ENCODE measurements at places on chromosomes 7 and 10.

DNA sequence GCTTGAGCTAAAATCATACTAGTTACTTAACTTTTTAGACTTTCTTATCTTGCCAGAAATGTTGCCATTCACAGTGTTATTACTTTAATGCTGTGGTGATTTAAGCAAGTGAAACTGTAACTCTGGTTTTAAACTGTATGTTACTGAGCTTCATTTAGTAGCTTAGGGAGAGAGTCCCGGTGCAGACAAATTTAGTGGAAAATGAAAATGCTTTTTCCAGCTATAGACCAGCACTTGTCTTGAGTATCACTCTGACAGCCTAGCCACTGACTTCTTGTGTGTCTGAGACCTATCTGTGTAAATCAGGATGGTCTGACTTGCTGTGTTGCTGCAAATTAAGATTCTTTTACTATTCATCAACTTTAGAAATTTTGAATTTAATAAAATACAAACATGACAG, 200.8 kb downstream of the CACNB2 start:
- no peak for DNase-seq

GRCh38 chr7:19522486-19522885, 186.4 kb downstream of the POLR1F start:
- DNase-seq, result no peak

- DNase-seq, result no peak
These were observed 60.9 kb downstream of the C10orf90 start for GRCh38 chr10:126609566-126609965.

DNA sequence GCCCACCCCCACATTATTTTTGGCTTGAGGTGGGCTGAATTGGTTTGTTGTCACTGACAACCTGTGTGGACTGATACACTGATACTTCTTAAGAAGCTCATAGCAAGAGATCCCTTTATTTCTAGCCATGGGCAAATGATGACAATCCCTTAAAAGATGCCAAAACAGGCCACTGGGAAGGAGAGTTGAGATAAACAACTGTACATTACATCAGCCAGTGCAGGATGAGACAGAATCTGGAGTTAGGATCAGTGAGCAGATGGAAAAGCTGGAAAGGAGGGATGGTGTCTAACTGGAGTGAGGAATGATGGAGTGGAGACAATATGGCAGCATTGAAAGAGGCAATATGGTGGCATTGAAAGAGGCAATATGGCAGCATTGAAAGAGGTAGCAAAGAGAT, 195.9 kb upstream of the LYZL2 start:
- DNase-seq, result no peak

DNA sequence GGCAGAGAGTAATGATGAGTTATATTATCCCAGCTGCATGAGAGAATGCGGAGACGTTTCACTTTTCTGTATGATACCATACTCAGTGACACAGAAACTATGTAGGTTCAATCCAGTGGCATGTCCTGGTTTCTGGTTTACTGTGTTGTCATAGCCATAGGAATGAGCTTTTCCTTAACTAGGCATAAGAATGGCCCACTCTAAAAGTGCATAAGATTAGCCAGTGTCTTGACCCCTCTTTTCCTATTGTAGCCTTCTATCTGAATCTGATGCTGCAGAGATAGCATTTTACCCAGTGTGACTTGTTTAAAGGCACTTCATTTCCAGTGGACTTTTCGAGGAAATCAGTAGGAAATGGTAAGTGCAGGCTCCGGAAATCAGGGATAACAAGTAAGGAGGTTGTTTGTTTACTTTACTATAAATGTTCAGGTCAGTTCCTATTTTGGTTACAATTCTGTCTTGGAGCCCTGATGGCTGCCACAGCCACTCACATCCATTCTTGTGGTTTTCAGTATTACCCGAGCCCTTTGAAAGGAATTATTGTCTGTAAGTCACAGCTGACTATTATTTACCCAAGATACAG, 70.5 kb downstream of the SEMA3A start:
- no peak for DNase-seq

DNA sequence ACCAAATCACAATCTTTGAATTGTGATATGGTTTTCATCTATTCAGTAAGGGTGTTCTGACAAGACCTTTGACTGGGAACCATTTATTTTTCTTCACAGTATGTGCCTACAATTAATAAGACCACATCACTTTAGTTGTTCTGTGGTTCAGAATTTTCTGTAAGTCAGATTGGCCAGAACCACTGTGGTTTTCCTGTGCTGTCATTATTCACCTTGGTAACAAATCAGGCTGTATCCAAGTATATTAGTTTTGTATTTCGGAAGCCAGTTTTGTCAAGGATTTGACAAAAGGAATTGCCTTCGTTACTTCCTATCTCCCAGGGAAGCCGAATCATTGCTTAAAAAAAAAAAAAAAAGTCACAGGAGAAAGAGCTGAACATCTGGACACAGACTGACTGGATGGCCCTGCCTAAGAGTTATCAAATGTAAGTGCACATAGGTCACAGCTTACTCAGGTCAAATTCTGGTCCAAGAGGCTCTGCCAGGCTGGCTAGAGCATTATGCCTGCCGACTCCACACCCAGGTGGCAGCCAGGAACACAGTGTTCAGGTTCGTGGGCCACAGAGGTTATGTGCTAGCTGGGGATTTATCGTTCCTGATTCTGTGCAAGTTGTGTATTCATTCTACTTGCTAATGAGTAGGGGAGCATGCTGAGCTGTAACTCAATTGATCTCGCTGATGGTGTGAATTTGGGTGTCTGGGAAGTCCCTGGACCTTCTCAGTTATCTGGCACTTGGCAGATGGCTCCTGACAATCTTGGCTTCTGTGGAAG, 175.3 kb downstream of the JAZF1 start:
- DNase-seq, result no peak
